ENCODE measurements at places on chromosomes 3 and 15. TPM values are rescaled to one million over a fixed set of nuclear protein-coding genes. Genes with fewer than 3 reads are reported as not detected.

Gene UCN2
- 7.2 TPM for polyA plus RNA-seq

Gene CHCHD4
- polyA plus RNA-seq: 14.9 TPM

Gene BNC1
- 7.6 TPM for polyA plus RNA-seq

Gene HYAL1
- 4.2 TPM for polyA plus RNA-seq

Measured in esophagus (tissue), 2 donors.